ENCODE measurements at places on chromosomes 4 and X.

DNA sequence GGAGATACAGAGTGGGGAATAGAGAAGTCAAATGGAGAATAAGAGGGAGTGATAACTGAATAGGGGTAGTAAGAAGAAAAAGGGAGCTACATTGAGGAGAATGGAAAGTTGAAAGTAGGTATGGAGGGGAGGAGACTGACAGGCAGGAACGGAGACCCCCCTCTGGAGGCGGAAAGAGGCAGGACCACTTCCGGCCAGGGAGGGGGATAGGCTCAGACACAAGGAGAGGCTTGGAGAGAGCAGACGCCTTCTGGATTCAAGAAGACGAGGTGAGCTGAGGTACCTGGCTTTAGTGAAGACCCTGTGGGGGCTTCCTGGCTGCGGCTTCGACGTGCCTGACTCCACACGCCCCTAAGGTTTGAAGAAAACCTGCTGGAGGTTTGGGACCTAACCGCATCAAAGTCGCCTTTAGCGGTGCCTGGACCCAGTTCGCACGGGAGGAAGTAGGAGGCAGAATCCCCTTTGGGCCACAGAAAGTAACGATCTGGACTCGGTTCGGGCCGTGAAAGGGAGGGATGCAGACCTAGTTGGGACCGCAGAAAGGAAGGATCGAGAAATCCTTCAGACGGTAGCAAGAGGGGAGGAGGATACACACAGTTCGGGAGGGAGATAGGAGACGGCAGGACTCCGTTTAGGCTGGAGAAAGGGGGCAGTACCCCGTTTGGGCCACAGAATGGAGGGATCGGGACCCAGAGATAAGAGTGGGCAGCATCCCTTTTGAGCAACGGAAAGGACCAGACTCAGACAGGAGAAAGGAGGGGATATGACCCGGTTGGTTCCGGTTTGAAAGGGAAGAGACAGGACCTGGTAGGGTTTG, at the start of gene TRO:
TRO (plus strand) TSS at position 215 of the 817 bp plus-strand sequence. CDS start 1,423 bp downstream, outside the sequence.
- DNase-seq: no peak

DNA sequence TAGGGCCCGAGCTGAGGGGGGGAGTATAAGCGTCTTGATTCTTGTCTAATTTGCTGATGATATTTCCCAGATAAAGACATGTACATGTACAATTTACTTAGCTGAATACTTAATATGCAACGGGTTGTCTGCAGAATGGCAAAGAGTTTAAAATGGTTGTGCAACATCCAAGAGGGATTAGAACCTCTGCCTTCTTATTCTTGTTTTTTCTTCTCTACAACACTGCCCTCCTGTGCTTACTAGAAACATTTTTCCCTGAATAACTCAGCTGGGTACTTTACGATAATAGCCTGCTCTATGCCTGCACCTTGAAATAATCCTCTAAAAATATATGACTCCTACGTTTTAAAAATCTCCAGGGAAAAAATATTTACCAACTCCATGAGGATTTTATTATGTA, 41.8 kb downstream of the INTS12 start:
- DNase-seq: no peak

- no peak for DNase-seq
These were observed 22.1 kb downstream of the RWDD4 start for GRCh38 chr4:183636923-183637322.

DNA sequence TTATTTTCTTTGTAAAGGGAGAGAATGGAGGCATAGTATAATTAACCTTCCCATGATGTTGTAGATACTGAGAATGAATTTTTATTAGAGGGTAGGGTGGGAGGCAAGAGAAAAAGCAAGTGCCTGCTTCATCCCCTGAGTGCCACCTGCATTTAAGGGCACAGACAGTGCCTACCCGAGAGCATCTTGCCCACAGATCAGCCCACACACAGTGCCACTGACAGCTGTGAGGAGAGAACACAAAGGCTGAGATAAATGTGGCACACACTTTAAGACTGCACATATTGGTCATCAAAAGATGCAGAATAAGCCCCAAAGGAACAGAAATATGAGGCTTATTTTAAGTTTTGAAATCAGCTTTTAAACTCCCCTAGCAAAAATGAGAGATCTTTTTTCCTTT, 250.8 kb downstream of the SLC39A8 start:
- DNase-seq: no peak
